ENCODE measurements at places on chromosomes 12 and 14.

DNA sequence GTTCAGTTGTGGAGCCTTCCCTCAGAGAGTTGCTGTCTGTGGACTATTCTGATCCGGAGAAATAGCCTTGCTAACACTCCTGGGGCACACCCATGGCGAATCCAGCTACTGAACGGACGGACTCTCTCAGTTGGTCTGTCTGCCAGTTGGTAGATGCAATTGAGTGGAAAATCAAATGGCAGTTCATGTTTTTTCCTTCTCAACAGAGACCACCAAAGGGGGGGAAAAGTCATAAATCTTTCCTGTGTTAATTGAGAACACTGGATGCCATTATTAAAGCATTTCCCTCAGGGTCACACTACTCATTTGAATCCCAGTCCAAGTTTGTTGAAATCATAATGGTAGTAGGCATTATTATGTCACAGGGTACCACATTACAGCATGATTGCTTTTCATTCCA, 354.3 kb upstream of the FAR2 start:
- no peak for DNase-seq

GRCh38 chr12:133058203-133059113, 21.1 kb downstream of the ZNF84 start:
- DNase-seq, result no peak

- no peak for DNase-seq
Observed at GRCh38 chr12:28887461-28887990, 261.6 kb upstream of the FAR2 start.

DNA sequence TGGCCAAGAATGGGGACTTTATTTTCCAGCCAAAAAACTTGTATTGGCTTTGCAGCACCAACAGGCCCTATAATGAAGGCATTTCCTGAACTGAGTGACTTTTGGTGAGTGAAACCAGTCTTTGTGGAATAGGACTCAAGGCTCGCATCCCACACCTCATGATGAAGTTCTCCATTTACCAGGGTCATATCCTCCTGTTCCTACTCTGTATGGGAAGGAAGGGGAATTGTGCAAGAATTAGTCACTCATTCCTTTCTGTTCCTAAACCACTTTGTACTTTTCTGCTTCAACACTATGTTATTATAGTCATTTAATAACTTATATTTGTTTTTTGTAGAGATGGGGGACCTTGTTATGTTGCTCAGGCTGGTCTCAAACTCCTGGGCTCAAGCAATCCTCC, 2.3 kb upstream of the SPATS2 start:
- no peak for DNase-seq

- no peak for DNase-seq
Observed at GRCh38 chr12:123092866-123093265, 58.0 kb downstream of the PITPNM2 start.

- DNase-seq, result no peak
Observed at GRCh38 chr14:67663633-67664032, 10.8 kb downstream of the VTI1B start.

- DNase-seq, result peak; percentile 88
Observed at GRCh38 chr14:105180592-105181548, at the start of gene NUDT14. TSS of gene NUDT14 (minus strand) at chr14:105181312. CDS start at chr14:105181209, 103 bp downstream.

DNA sequence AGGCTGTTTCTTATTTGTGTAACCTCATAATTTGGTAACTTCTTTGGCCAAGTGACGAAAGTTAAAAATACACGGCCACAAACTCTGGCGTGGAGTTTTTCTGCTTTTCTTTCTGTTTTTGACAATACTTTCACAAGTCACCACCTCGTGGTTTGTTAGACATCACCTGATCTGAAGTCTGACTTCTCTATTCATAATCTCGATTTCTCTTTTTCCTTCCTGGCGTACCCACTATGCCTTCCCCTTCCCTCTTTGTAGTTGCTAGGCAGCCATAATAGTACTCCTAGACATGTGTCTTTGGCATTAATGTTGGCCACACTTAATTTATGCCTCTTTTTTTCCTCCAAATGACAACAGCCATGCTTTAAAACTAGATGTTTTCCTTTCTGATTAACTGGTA, 97.6 kb downstream of the POLR3B start:
- DNase-seq, result no peak

DNA sequence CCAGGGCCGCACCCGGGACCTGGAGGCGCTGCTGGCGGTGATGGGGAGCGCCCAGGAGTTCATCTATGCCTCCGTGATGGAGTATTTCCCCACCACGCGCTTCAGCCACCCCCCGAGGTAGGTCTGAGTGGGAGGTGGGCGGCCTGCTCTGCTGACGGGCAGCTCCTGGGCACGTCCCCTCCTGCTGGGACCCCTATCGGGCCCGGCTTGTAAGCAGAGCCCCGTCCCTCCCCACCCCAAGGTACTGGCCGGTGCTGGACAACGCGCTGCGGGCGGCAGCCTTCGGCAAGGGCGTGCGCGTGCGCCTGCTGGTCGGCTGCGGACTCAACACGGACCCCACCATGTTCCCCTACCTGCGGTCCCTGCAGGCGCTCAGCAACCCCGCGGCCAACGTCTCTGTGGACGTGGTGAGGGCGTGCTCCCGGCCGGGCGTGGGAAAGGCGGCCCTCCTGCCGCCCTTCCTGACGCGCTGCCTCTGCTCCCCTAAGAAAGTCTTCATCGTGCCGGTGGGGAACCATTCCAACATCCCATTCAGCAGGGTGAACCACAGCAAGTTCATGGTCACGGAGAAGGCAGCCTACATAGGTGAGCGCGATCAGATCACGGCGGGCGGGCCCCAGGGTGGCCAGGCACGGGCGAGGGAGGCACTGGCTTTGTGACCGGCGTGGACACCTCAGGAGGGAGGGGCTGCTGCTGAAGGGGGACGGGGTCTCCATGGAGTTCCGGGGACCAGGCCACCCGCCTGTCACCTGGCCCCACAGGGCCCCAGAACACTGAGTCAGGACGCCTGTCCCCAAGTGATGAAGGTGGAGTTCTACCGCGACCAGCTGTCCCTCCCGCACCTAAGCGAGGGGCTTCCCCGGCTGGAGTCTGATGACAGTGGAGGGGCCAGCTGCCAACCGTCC, 7.3 kb downstream of the PLD4 start:
- DNase-seq, result no peak

GRCh38 chr14:55724736-55725135, 144.7 kb downstream of the KTN1 start:
- no peak for DNase-seq

- DNase-seq, result no peak
Observed at GRCh38 chr12:27060740-27061139, 21.6 kb downstream of the C12orf71 start.

GRCh38 chr12:104182144-104182543, 33.4 kb upstream of the TXNRD1 start:
- DNase-seq, result no peak

- DNase-seq, result no peak
Observed at GRCh38 chr12:3157581-3158323, 80.6 kb downstream of the TSPAN9 start.

- no peak for DNase-seq
Observed at GRCh38 chr12:64207453-64207852, 14.6 kb downstream of the KICS2 start.

GRCh38 chr14:61780125-61780524, 17.9 kb downstream of the SNAPC1 start:
- DNase-seq, result peak; percentile 13

DNA sequence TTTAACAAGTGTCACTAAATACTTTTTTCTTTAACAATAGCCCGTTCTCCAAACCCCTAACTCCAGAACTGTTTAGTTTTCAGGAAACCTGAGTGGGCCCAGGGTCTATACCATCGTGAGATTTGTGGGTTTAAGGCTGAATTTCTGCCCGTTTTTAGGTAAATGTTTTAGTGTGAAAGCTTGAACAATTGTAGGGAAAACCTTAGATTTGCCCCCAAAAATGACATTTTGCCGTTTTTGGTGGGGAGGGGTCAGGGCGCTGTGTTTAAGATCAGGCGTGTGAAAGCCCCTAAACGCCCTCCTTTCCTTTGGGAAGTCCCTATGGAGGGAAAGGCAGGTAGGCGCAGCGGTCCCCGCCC, 320 bp upstream of the PRPF39 start:
- no peak for DNase-seq

- peak; percentile 72 for DNase-seq
Observed at GRCh38 chr12:39990122-39991101, 115.5 kb downstream of the SLC2A13 start.
